ENCODE measurements at places on chromosomes 6 and 20. TPM values are rescaled to one million over a fixed set of nuclear protein-coding genes. Genes with fewer than 3 reads are reported as not detected.

MCHR2 gene
- not detected for total RNA-seq

OPRM1 gene
- total RNA-seq: not detected

RAMACL gene
- total RNA-seq: 2.3 TPM

C6orf89 gene
- total RNA-seq: 26.3 TPM

MARCKS gene
- total RNA-seq: 306 TPM

AVP gene
- total RNA-seq: not detected

MYB gene
- total RNA-seq: not detected

RIPK1 gene
- total RNA-seq: 27.6 TPM

SLPI gene
- 0.69 TPM for total RNA-seq

SNAP91 gene
- 0.87 TPM for total RNA-seq

IRF4 gene
- not detected for total RNA-seq

BANF2 gene
- total RNA-seq: not detected

OXT gene
- total RNA-seq: not detected

IL20RA gene
- 0.26 TPM for total RNA-seq

TAAR5 gene
- not detected for total RNA-seq

PRICKLE4 gene
- 6.9 TPM for total RNA-seq

CST9L gene
- not detected for total RNA-seq

AKAP12 gene
- 331 TPM for total RNA-seq

TNFRSF6B gene
- 1.8 TPM for total RNA-seq

GPR6 gene
- not detected for total RNA-seq

COL9A1 gene
- total RNA-seq: not detected

TNFRSF21 gene
- total RNA-seq: 65.1 TPM

SAMD3 gene
- total RNA-seq: not detected

ETV7 gene
- total RNA-seq: not detected

THBS2 gene
- 0.26 TPM for total RNA-seq

PXDC1 gene
- total RNA-seq: 53.1 TPM

POLR3F gene
- 20.4 TPM for total RNA-seq

CGA gene
- total RNA-seq: not detected

ARFGEF3 gene
- total RNA-seq: 1.7 TPM

CLIC5 gene
- not detected for total RNA-seq

SNRPB2 gene
- 53.3 TPM for total RNA-seq

VGLL2 gene
- total RNA-seq: not detected

EPHA7 gene
- 0.09 TPM for total RNA-seq

PABPC1L gene
- 1.2 TPM for total RNA-seq

LRRC73 gene
- 0.11 TPM for total RNA-seq

HLA-DRB5 gene
- not detected for total RNA-seq

CD93 gene
- total RNA-seq: 48.4 TPM

STMND1 gene
- total RNA-seq: not detected

C4B gene
- 1.1 TPM for total RNA-seq

LMBRD1 gene
- total RNA-seq: 23.2 TPM

PHACTR3 gene
- total RNA-seq: 3.4 TPM

BAK1 gene
- 21.1 TPM for total RNA-seq

DHX16 gene
- total RNA-seq: 29.4 TPM

DSP gene
- 87.0 TPM for total RNA-seq

KCNB1 gene
- total RNA-seq: not detected

PCMT1 gene
- total RNA-seq: 91.4 TPM

CD109 gene
- 3.8 TPM for total RNA-seq

TMEM181 gene
- 47.9 TPM for total RNA-seq

CALHM6 gene
- 4.2 TPM for total RNA-seq

MYMX gene
- total RNA-seq: not detected

PROKR2 gene
- not detected for total RNA-seq

KIF6 gene
- 0.22 TPM for total RNA-seq

TLDC2 gene
- 0.11 TPM for total RNA-seq

CCM2L gene
- total RNA-seq: 19.3 TPM

CFB gene
- total RNA-seq: 0.22 TPM
